ENCODE measurements at places on chromosomes 1 and 21.

DNA sequence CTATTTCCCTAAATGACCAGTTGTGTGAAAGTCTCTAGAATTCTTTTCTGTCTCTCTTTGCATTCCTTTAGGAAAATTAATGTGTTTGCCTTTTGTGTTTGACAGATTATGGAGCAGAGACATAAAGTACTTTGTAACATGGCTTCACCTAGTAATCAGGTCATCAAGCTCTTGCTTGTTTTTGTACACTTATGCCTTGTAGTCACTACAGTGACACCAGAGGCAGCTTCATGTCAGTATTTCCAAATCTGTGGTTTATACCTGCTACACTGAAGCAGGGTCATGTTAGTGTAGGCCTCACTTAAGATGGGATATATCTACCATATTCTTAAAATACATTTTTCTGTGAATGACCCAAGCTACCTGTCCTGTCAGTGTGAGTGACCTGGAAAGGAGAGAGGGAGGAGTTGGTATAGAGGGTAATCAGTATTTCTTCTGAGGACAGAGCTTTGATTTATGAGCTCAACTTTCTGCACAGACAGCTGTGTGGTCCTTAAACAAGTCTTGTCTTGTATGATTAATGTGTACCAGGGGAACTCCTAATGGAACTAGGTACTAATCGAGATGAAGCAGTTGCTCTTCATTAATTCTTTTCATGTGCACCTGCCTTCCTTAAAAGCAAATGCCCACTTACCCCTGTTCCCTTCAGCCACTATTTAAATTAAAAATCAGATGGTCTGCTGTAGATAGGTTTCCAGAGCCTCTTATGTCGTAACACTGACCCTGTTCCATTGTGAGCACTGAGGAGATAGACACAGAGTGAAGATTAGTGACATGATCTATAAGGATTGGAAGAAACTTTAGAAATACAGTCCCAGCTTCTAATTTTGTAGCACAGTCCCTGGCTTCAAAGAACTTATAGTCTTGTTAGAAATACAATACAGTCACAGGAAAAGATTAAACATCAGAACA, 45.7 kb downstream of the MACO1 start:
- no peak for DNase-seq

- DNase-seq, result no peak
These were observed 8.8 kb downstream of the KCND3 start for GRCh38 chr1:111980686-111981085.

- DNase-seq, result no peak
These were observed 1.2 kb upstream of the CHD5 start for GRCh38 chr1:6181347-6181770.

DNA sequence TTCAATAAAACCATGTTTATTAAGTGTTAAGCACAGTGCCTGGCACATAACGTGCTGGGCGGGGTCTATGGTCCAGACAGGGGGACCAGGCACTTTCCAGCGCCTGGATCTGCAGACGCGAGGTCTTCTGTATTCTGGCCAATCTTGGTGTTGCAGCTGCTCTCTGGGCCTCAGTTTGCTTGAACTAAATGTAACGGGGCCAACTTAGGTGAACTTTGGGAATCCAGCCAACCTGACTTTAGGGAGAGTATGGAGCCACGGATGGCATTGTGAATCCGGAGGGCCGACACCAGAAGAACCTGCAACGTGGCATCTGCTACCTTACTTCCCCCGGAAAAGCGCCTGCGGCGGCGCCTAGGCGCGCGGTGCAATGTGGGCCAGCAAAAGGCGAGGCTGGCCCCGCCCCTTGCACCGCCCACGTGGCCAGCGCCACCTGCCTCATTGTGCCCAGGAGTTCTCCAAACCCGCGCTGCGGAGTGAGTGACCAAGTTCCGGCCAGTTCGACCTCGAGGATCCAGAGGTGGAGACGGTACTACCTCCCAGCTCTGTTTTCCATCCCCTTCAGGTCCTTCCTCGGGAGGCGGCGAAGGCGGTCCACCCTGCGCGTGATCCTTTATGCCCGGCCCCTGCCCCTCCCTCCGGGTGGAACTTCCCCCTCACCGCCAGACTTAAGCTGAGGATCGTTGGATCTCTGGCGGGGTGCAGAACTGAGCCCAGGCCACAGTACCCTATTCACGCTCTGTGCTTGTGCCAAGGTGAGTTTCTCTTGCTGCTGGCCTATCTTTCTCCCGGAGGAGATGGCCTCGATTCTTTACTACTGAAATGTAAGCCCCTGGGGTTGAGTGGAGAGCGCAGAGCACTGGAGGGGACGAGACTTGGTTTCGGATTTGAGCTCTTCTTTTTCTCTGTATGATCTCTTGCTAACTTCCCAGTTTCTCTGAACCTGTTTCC, at the start of gene AKR1A1:
TSS of gene AKR1A1 (plus strand) at position 426 of the 951 bp plus-strand sequence. CDS start 10,969 bp downstream, outside the sequence.
- DNase-seq, result peak; percentile 76

DNA sequence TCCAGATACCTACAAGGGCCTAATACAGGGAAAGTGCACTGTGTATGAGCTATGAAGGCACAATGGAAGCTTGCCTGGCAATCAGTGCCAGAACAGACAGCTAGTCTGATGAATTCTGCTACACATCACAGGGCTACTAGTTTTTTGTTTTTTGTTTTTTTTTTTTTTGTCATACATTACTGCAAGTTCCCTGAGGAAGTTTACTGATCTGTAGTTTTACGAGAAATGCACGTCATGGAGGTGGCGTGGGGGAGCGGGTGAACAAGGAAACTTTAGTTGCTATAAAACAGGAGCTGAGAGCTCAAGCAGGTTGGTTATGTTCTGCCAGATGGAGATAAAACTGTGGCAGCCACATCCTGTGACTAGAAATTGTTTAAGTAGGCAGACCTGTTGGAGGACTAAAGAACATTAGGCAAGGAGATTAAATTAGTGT, 17.7 kb downstream of the PTPRC start:
- DNase-seq, result peak; percentile 68

DNA sequence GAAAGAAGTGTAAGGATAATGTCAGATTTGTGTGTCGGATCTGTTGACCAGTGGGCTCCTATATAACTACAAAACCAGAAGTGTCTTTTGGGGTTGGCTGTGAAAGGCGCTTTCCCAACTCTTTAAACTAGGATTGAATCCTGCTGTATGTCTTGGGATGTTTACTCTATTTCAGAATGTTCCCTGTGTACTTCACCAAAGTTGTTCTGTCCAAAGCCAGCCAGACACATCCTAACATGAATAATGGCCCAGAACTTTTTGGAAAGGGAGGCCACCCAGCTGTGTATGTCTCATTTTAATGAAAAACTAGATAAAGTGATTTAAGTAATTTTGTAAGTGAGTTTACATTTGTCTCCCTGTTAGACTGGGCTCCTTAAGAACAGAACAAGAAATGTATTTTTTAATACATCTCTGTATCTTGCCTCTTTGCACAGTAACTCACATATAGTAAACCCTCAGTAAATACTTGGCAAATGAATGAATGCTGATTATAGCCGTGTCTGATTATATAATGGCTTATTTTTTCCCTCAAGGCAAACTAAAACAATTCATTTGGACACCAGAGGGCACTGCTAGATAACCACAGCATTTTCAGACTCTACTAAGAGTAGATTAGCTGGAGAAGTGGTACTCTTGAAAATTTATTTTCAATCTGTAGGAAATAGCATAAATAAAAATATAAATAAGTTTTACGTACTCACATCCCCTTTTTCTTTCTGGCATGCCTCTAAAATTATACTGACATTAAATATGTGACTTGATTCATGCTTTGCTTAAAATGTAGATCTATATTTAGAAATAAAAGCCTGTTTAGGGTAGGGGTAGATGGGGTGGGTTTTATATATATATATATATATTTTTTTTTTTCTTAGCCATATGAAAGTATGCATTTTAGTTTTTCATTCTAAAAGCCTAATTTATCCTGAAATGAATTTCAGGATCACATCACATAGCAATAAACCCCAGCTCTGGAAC, 23.8 kb downstream of the TSEN15 start:
- no peak for DNase-seq

DNA sequence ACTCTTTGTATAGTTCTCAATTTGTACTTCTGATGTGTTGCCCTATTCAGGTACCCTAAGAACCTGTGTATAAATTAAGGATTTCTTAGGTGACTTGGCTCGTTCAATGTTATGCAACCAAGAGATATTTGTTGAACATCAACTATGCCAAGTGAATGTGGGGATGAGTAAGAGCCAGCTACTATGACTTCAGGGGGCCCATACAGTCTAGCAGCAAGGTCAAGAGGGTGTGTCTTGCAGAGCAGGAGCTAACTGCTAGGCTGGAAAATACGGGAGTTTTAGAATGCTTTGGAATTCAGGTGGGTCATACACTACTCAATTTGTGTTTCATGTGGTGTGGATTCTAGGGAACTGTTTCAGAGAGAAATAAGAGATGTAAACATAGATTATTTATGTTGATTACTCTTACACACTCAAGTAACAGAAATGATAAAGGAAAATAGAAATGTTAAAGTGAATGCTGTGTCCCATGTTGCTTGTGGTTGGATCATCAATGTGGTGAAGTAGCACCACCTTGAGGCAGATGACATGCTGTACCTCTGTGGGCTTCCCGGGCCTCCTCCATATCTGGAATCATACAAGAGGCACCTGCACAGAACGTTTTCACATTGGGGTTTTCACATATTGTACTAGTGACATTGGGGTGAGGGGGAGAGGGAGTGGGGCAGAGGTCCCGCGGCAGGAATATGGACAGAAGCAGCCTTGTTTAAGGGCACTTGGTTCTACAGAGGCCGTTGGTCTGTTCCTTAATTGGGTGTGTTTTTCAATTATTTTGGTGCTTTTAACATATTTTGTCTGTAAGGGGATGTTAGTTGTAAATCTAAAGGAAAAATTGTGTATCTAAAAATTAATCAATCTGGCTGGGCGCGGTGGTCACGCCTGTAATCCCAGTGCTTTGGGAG, 12.4 kb downstream of the ARPC5 start:
- DNase-seq, result peak; percentile 16

GRCh38 chr1:173937062-173937461, 19.9 kb upstream of the SERPINC1 start:
- no peak for DNase-seq

DNA sequence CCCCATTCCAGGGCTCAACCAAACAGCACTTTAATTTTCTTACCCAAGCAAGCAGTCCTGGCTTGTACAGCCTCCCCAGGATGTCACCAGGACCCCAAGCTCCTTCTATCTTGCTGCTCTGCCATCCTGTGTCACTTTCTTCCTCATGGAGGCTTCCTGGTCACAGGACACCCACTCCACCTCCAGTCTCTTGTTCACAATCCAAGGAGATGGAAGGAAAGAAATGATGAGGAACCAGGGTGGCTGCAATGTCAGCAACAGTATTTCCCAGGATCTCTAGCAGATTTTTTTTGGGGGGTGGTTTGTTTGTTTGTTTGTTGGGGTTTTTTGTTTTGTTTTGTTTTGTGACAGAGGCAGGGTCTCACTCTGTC, 58.9 kb downstream of the RIPK4 start:
- DNase-seq, result no peak

- no peak for DNase-seq
These were observed 645 bp downstream of the ATP6V0B start for GRCh38 chr1:43975249-43975961.

DNA sequence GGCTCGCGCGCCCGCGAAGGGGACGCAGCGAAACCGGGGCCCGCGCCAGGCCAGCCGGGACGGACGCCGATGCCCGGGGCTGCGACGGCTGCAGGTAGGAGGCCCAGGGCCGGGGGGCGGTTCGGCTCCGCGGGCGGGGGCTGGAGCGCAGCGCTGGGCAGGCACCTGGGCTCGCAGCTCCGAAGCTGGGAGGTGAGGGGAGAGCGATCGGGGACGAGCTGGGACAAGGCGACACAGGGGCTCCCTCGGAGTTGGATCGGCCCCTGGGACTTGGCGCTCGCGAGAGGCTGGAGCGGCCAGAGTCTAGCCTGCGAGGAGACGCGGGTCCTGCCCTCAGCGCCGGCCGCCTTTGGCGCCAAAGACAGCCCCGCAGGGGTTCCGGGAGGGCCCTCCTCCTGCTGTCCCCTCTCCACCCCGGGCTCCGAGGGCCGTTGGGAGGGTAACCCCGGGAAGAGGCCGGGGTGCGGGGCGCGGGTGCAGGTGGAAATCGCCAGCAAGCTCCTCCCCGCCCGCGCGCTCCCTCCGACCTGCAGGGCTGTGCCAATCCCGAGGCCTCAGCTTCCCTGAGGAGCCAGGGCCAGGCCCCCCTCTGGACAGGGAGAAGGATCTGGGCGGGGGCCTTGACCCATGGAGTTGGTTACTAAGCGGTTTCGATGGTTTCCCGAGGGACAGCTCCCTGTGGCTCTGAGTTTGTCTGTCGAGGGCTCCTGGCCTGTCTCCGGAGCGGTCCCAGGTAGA, 401 bp downstream of the TP73 start:
- no peak for DNase-seq

GRCh38 chr1:62728963-62729362, 40.8 kb upstream of the DOCK7 start:
- no peak for DNase-seq

GRCh38 chr1:111214074-111214801, 13.3 kb upstream of the CHI3L2 start:
- no peak for DNase-seq

GRCh38 chr1:18013216-18013615, 94.4 kb upstream of the IGSF21 start:
- DNase-seq, result no peak

- DNase-seq, result no peak
These were observed 502.6 kb downstream of the KIF26B start for GRCh38 chr1:245657371-245657770.

DNA sequence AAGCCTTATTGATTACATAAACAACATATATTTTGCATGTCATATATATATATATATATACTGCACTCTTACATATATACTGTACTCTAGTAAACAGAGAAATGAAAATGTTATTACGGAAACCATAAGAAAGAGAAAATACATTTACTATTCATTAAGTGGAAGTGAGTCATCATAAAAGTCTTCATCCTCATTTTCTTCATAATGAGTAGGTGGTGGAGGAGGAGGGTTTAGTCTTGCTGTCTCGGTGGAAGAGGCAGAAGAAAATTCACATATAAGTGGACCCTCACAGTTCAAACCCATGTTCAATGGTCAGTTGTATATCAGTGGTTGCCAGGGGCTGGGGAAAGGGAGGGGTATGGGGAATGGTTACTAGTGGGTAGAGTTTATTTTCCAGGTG, 8.0 kb upstream of the IFNLR1 start:
- DNase-seq, result no peak

GRCh38 chr1:186236921-186237320, 138.1 kb downstream of the TPR start:
- no peak for DNase-seq

- DNase-seq, result no peak
These were observed 2.8 kb upstream of the RAP1GAP start for GRCh38 chr1:21671915-21672314.

DNA sequence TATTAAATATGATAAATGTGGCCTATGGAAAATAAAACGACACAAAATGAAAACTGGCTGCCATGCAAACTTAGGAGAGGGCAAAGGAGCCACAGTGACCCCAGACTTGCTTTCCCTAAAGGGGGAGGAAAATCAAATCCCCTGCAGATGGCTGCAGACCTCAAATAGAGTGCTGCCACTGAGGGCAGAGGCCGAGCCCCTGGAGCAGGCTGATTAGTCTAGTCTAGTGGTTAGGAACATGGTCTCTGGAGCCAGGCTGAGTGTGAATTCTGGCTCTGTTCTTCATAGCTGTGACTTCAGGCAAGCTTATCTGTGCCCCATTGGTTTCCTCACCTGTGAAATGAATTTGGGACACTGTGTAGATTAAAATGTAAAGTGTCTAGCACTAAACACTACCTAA, 60.8 kb downstream of the ITPKB start:
- DNase-seq, result no peak

- no peak for DNase-seq
These were observed 57.1 kb upstream of the DYNLT5 start for GRCh38 chr1:66695116-66695515.

Data from stimulated activated CD4-positive, alpha-beta T cell treated with anti-CD3 and anti-CD28 coated beads, Interleukin-12 subunit alpha, Interleukin-12 subunit beta, amount 100 ng/mL, for 48 hours (primary cell).